H9 (cell line): ENCODE measurements at places on chromosomes 12 and 14. TPM values are rescaled to one million over a fixed set of nuclear protein-coding genes. Genes with fewer than 3 reads are reported as not detected.

DNA sequence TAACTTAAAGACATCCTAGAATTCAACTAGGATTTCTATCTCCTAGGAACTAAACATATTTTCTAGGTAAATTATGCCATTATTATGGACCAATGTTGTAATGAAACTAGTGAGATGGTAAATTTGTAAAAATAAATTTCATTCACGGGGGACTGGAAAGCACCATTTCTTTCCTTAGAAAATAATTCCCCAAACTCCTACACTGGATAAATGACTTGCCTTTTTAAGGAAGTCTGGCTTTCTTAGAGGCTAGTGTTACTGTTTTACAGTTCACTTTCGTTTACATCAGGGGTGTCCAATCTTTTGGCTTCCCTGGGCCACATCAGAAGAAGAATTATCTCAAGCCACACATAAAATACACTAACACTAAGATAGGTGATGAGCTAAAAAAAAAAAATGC is 3.3 kb downstream of the SLC39A9 start:
- no peak for DNase-seq

The NOXRED1 gene
- not detected in 2 replicates for total RNA-seq

The RDH16 gene
- 0.31 and 0.39 TPM in 2 replicates for total RNA-seq

DNA sequence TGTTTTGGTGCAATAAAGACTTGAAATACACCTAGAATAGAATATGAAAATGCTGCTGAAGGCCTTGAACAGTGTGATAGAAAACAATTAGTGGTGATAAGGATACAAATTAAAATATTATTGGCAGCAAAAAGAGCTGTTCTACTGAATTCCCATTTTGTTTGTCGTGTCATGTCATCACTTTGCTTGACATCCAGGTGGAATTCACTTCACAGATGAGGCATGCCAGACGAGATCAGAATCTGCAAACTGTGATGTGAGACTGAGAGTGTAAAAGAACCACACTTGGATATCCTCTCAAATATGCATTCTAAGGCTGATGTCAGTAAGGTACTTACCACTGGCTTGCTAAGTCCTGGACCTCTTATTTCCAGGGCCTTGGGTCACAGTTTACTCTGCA is 635.1 kb upstream of the STXBP6 start:
- no peak for DNase-seq
